ENCODE measurements at places on chromosomes 1 and 21.

GRCh38 chr1:48757363-48757762 lies 19.3 kb downstream of the BEND5 start:
- DNase-seq, result no peak

GRCh38 chr21:41634858-41635257 lies 126.9 kb upstream of the TMPRSS2 start:
- no peak for DNase-seq

DNA sequence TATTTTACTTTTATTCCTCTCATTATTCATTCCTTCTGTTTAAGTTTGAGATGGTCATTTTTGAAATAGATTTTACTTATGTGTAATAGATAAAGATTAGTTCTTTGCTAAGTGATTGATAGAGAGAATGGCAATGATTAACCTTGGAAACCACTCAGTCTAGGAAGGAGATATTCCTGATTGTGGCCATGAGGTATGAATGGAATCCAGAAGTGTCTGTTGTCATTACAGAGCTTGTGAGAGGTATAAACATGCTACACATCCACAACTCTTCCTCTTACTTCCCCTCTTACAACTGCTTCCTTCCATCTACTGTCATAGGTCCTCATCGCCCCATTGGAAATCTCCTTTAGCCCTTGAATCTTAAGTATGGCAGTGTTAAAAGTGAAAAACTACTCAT lies 988.8 kb upstream of the B3GALT2 start:
- no peak for DNase-seq

DNA sequence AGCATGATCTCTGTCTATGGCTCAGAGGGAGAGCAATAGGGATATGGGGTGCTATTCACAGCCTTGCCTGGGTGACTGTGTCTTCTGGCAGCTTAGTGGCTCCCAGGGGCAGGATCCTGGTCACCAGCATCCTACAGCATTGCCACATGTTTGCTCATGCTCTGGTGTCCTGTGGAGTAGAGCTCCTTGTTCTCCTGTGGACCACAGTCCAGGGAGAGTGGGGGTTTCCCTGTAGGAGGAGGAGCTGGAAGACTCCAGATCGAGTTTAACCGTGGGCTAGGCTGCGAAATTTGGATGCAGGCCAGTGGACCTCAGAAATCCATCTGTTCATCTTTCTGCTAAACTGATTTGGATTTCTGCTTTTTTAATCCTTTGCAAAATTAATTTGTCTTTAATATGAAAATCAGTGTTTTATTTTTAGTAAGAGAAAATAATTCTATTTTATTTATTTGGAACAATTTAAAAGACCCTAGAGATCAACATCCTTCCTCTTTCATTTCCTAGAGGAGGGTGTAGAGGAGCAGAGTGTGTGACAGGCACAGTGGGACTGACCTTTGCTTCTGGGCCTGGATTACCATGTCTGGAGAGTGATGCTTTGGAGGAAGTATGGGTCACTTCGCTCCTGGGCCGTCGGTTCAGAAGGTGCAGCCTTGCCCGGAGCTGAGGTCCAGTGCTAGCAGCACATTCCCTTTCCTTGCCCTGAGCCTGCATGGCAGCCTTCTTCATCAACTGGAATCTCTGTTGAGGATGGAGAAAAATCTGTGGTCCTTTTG lies 17.4 kb downstream of the ADARB1 start:
- no peak for DNase-seq

GRCh38 chr1:51303751-51304251 lies 26.6 kb downstream of the TTC39A start:
- DNase-seq, result no peak

DNA sequence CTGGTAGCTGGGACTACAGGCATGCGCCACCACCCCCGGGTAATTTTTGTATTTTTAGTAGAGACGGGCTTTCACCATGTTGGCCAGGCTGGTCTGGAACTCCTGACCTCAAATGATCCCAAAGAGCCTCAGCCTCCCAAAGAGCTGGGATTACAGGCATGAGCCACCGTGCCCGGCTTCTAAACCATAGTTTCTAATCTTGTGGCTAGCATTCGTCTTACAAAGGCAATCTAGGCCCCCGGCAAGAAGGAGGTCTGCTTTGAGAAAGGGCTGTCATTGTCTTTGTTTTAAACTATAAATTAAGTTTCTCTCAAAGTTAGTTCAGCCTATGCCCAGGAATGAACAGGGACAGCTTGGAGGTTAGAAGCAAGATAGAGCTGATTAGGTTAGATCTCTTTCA lies 10.3 kb upstream of the L1TD1 start:
- DNase-seq, result no peak

- no peak for DNase-seq
Measured at GRCh38 chr1:202708456-202709275, 1.6 kb downstream of the SYT2 start.

- no peak for DNase-seq
Measured at GRCh38 chr1:209890641-209891330, 47.2 kb upstream of the SYT14 start.

DNA sequence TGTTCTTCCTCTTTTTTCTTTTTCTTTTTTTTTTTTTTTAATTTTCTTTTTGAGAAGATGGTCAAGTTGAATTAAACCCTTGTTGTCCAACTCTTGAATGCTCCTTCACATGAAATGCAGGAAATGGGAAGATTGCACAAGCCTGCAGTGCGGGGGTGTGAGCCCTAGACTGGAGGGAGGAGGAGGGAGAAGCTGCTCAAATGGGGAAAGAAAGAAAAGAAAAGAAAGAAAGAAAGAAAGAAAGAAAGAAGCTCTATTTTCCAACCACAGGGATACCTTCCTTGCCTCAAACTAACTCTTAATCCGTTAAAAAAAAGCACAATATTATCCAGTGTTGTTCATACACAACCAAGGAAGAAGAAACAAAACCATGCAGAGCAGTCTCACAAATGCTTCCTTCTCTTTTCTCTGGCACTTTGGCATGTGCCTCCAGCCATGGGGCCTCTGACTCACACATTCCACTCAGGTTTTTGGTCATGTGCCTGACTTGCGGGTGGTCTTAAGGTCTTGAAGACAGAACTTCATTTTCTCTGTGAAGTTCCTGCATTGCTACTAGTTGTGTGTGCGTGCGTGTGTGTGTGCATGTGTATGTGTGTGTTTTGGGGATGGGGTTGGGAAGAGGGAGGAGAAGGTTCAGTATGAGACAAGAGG lies 276.1 kb downstream of the RPS6KC1 start:
- no peak for DNase-seq

DNA sequence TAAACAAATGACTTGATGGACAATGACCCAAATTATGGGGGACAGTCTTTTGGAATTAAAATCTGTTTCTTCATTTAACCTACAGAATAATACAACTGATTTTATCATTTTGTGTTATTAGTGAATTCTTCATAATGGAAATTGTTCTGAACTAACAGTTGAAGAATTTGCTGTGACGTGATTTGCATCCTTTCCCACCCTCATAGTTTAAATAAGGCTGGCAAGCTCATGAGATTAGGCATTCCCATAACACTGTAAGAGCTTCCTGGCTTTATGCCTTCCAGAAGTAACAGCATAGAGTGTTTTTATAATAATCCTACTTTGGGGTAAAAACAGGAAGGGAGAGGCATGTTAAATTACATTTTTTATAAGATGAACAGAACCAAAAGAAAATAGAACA lies 95.7 kb downstream of the ATP6V1G3 start:
- DNase-seq, result no peak

DNA sequence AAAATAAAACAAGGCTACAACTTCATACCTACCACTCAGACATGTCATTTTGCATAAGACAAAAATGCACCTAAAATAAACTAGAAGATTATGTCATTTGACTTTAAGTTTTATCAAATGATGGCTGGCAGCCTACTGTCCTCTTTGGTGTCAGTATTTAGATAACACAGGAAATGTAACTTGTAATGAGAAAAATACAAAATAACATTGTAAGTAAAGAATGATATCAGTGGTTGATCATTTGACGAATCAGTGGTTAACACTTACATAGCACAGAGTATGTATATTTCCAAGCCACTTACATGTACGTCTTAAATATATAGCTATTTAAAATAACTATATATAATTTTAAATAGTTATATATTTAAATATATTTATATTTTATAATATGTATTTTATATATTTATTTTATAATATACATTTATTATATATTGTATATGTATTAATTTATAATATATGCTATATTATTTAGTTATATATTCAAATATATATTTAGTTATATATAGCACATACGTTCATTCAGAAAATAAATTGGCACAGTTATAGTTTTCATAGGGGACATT lies 44.1 kb downstream of the ZNF678 start:
- no peak for DNase-seq

DNA sequence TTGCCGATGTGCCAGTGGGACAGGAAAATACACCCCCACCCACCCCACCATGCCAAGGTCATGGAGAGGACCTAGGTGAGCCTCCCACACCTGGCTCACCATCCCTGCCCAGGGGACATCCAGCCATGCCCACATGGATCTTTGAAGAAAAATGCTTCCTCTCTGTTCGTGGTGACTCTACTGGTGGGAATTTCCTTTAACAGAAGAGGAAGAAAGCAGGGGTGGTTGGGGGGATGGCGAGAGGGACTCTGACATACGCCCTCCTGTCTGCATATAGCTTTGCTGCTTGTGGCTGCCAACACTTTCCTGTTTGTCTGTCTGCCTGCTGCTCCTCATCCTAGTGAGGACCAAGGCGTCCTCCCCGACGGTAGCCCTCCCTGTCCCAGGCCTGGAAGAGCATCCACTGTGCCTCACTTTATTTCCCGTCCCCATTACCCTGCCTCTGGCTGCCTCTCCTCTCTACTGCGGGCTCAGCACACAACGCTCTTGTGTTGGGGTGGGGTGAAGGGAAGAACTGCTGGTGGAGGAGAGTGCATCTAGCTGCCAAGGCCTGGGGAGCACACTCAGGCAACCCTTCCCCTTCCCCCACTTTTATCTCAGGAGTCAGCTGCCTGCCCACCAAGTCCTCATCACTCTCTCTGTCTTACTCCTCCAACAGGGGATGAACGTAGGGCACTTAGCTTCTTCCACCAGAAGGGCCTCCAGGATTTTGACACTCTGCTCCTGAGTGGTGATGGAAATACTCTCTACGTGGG lies 2.5 kb downstream of the SEMA4A start:
- no peak for DNase-seq

GRCh38 chr1:167922023-167922422 lies 8.1 kb upstream of the ADCY10 start:
- no peak for DNase-seq

- DNase-seq, result no peak
Measured at GRCh38 chr1:195082183-195082582, 1526.1 kb downstream of the KCNT2 start.

- no peak for DNase-seq
Measured at GRCh38 chr1:223700942-223701637, 11.2 kb upstream of the CAPN2 start.

- DNase-seq, result no peak
Measured at GRCh38 chr1:234619071-234619480, 9.1 kb upstream of the IRF2BP2 start.

DNA sequence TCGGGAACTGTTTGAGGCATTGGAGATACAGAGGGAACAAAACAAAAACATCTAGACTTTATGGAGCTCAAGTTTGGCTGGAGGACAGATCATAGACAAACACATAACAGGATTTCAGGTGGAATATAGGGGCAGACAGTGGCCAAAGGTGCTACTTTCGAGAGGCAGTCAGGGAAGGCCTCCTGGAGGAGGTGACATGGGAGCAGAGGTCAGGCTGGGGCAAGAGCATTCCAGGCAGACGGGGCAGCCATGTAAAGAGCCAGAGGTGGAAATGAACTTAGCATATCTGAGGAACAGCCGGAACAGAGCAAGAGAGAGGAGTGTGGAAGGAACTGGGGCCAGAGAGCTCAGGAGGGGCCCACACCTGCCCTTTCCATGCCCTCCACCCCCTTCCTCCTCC lies 122.3 kb downstream of the DMRTB1 start:
- DNase-seq, result no peak

GRCh38 chr1:66478116-66478515 lies 55.8 kb upstream of the SGIP1 start:
- no peak for DNase-seq

DNA sequence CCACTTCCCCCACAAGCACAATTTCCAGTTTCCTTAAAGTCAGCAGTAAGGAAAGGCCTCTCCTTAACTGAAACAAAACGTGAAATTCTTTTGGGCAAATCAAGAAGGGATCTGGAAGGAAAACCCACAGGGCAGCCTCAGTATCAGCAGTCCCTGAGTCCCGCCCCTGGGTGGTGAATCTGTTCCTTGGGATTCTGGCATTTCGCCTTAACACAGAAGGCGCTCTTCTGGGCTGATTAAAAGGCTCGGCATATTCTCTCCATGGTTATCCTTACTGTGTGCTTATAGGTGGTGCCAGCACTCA lies 12.2 kb upstream of the RAB4A start:
- no peak for DNase-seq

GRCh38 chr1:162398999-162399580 lies 12.8 kb downstream of the SH2D1B start:
- DNase-seq, result no peak

DNA sequence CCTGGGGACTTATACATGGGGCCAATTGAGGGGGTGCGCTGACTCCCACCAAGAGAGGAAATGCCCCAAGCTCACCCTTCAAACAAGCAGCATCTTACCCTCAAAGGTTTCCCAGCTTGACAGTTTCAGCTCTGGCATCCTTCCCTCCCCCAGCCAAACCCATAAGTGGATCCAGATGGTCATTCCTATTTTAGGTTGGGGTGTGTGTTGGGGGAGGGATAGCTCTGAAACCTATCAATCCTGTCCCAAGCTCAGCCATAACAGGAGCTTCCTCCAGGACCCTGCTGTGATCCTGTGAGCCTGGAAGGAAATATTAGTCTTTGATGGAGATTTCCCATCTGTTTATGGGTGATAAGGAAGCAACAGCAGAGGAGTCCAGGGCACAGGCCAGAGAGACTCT lies 3.4 kb upstream of the TMEM222 start:
- DNase-seq, result no peak

GRCh38 chr1:180927348-180927747 lies 14.7 kb downstream of the KIAA1614 start:
- peak; percentile 44 for DNase-seq

- DNase-seq, result no peak
Measured at GRCh38 chr1:27253596-27253995, 19.2 kb downstream of the WDTC1 start.

GRCh38 chr1:25815208-25816111 lies 4.3 kb upstream of the MTFR1L start:
- DNase-seq, result no peak

- no peak for DNase-seq
Measured at GRCh38 chr1:202698276-202698675, 12.0 kb downstream of the SYT2 start.

- DNase-seq, result no peak
Measured at GRCh38 chr1:245411245-245412036, 256.7 kb downstream of the KIF26B start.

GRCh38 chr1:218933513-218933912 lies 240.2 kb upstream of the LYPLAL1 start:
- DNase-seq, result no peak

GRCh38 chr1:52142220-52143183 lies 613 bp downstream of the ZFYVE9 start:
- peak; percentile 29 for DNase-seq
